ENCODE measurements at places on chromosomes 7 and 10.

- no peak for DNase-seq
Measured at GRCh38 chr10:50951365-50951764, 65.9 kb upstream of the A1CF start.

- no peak for DNase-seq
Measured at GRCh38 chr10:95560278-95561176, 644 bp downstream of the SORBS1 start.

GRCh38 chr10:8206882-8207281 lies 152.4 kb downstream of the GATA3 start:
- no peak for DNase-seq

DNA sequence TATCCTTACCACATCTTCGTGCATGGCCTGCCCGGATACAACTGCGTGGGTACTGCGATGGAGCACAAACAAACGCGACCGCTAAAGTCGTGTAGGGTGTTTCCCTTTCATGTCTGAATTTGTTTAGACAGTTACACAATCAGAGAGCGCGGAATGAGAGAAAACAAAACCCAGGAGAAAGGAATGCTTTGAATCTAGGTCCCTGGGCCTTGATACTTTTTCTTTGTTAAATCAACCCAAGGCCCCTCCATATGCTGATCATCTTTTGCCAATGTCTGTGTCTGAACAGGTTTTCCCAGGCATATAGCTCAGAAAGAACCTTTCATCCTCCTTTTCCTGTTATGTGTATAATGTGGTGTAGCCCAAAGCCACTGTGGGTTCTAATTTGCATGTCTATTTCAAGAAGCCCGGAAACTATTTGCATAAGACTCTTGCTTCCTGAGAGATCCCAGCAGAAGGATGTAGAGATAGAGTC lies 145.8 kb downstream of the FRMD4A start:
- no peak for DNase-seq

DNA sequence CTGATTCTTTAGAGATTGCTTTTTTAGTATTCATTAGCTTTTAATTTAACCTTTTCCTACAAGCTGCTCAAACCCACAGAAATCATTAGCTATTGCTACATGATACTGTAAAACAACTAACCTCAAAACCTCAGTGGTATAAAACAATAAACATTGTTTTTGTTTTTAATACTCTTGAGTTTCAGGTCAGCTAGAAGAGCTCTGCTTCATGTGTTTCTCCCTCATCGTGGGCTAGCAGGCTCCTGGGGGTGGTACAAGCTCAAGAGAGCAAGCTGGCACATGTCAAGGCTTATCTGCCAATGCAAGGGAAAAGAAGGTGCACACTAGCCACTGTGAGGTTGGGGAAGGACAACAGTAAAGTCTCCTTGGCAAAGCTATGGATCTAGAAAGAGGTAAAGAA lies 232.9 kb upstream of the PHF14 start:
- DNase-seq: no peak

DNA sequence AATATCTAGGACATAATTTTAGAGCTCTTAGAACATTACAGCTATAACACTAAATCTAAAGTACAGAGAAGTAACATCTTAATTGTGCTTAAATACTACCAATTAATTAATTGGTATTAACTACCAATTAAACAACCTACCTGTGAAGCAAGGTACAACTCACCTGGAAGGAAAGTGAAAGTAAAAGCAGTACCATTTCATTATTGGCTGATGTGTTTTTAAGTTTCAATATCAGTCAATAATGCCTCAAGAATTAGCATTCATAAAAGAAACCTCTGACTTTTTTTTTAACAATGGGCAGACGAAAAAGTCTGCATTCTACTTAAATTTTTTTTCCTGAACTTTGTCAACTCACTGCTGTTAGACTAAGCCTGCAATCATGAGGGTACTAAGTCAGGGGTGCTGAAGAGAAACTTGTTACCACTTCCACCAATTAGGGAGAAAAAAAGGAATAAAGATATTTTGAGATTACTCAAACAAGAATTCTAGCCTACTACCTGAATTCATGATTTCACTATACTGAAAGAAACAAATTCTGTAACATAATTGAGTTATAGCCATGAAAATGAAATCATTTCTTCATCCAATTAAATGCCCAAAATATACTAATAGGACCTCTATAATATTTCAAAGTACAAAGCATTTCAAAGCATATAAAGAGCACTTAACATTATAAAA lies 19.9 kb downstream of the UPF2 start:
- DNase-seq: no peak

GRCh38 chr7:139825666-139826290 lies 3.3 kb upstream of the TBXAS1 start:
- no peak for DNase-seq

GRCh38 chr7:35624299-35625186 lies 70.4 kb downstream of the HERPUD2 start:
- DNase-seq: no peak

DNA sequence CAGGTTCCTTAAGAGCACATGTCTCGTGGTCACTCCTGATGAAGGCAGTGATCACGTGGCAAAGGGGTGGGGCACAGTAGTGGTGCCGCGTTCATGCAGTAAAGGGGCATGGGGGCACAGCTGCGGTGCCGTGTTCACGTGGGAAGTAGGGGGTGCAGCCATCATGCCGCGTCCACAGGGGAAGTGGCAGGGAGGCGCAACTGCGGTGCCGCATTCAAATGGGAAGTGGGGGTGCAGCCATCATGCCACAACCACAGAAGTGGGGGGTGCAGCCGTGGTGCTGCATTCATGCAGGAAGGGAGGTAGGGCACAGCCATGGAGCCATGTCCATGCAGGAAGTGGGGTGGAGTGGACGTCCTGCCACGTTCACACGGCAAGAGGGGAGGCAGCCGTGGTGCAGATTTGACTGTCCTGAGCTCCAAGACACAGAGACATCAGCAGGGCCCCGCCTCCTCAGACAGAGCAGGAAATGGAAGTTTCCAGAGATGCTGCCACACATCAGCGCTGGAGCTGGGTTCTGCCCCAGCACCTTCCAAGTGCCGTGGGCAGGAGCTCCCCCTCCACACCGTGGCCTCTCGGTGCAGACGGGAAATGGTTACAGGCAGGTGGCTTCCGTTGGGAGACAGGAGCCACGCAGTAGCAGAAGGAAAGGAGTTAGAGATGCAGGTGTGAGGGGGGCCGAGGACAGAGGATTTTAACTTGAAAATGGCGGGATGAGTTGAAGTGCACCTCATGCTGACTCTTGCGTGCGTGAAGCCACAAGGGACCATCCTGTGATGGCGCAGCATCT lies 95.0 kb upstream of the DDC start:
- peak; percentile 18 for DNase-seq

DNA sequence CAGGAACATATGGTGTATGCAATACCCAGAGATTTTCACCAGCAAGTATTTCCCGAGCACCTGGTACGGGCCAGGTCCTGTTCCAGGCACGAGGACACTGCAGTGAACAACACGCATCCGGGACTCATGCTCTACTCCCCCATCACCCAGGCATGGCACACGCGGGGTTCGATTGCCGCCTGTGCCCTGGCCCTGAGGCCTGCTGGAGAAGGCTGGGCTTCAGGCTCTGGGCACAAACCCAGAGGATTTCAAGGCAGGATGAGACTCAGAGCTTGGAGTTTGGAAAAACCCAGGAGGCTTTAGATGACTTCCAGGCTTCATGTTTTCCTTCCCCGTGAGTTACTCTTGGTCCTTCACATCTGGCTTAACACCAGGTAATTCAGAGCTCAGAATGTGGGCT lies 143.5 kb downstream of the NEURL1 start:
- no peak for DNase-seq

Measured in esophagus squamous epithelium (tissue), 5 donors.